ENCODE measurements at places on chromosomes 3 and 15.

- DNase-seq, result no peak
Measured at GRCh38 chr15:79282371-79283251, at the start of gene ANKRD34C. TSS of gene ANKRD34C (plus strand) at chr15:79282722. CDS start at chr15:79293285, 10,563 bp downstream.

DNA sequence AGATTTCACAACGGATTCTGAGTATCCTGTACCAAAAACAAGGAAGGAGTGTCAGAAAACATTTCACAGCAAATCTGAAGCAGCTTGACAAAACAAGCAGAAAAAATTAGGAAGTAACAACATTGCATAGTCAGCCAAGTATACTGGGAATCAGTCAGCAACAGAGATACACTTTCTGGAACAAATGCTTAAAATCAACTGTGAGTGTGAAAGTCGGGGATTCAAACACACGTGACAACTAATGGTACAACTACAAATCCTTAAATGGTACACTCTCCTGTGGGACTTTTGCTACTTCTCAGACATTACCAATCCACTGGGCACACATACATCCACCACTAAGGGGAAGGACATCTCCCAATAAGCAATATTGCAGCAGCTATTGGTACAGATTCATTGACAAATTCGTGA, 296.6 kb upstream of the MME start:
- DNase-seq, result no peak

GRCh38 chr3:126371096-126371705, 14.0 kb upstream of the KLF15 start:
- no peak for DNase-seq

GRCh38 chr3:38085943-38086324, 46.9 kb downstream of the DLEC1 start:
- no peak for DNase-seq

GRCh38 chr3:149235599-149236424, 14.2 kb upstream of the CP start:
- DNase-seq, result no peak

DNA sequence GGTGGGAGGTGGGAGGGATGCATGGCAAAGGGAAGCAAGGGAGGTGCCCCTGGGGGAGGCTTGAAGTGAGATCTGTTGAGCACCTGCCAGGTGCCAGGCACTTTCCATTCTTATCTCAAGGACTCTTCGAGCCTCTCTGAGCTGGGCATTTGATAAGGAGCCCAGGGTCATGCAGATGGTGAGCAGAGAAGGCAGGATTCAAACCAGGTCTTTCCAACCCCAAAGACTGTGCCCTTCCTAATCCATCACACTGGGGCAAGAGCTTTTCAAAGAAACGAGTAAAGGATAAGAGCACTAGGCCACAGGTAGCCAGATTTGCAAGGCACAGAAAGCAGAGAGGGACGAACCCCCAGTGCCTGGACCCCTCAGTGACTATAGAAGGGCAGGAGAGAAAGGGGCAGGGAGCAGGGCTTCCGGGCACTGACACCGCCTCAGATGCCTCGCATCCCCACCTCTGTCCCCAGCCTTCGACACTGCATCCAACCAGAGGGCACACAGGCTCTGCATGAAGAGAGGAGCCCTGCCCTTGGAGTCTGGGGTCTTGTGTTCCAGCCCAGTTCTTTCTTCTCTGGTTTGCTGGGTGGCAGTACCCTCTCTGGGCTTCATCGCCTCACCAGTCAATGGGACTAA, 21.0 kb downstream of the IGDCC4 start:
- no peak for DNase-seq

GRCh38 chr3:55790596-55791350, 303.7 kb upstream of the WNT5A start:
- no peak for DNase-seq

DNA sequence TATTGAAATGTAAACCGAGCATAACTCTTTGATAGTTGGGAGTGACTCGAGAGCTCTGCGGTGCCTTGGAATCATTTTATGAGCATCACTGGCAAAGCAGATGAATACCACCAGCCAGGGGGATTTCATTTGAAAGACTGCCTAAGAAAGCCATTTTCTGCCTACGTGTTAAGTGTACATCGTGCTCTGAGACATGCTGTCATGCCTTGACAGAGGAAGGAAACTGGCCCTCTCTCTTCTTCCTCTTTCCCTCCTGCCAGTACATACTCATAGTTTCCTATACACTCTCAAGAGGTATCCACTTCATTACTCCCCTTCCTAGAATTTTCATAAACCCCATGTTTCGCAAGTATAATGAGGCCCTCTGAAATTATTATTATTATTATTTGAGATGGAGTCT, 8.8 kb downstream of the BCL2A1 start:
- DNase-seq, result no peak

DNA sequence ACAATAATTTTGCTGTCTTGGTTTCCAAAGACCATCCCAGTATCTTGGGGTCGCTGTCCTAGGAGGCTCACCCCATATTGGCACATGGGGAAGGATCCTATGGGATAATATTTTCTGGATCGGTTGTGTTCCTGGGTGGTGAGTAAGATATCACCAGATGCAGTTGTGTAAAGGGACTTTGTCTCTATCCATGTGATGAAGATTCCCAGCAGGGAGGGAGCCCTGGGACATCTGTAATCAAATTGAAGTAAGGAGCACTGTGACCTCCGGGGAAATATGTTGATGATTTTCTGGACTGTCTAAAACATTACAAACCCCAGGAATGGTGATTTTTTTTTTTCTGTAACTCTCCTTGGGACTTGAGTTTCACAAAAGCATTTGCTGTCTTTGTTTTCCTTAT, 36.2 kb upstream of the LRTM1 start:
- DNase-seq, result no peak

- DNase-seq, result no peak
Measured at GRCh38 chr15:31343831-31344230, 17.2 kb downstream of the KLF13 start.

GRCh38 chr3:126316501-126316939, 40.7 kb downstream of the KLF15 start:
- no peak for DNase-seq

DNA sequence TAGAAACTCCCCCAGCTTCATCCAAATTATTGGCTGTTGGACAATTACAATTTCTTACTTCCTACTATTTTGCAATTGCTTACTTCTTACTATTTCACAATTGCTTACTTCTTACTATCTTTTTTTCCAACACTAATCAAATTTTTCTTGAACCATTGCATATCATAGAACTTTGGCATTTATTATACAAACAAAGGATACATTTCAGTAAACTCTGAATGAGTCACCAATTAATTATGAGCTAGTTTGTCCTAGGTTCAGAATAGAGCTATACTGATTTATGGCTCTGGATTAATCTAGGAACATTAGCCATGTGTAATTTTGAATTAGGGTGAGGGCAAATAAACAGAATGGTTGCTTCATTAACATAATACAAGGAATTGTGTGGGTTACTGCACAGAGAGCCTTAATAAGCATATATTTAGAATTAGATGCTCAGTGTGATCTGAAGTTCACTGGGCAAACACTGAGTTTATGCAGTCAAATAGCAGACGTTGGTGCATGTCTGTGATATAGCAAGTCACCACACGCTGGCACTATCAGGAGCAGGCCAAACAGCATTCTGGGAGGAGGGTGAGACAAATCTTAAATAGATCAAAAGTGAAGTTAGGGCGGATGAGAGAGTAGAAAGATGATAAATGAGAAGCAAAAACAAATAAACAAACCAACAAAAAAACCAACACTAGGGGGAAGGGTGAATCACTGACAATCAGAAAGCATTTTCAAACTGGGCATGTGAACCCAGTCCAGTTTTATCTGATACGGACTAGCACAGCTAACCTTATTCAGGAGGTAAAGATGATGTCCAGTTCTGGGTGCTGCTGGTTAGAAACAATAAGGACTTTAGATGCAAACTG, 21.5 kb downstream of the GABRR3 start:
- no peak for DNase-seq

GRCh38 chr3:64957408-64958198, 269.8 kb upstream of the ADAMTS9 start:
- DNase-seq, result no peak

GRCh38 chr3:116423945-116424344, 21.3 kb downstream of the LSAMP start:
- no peak for DNase-seq

GRCh38 chr15:88191812-88192165, 64.8 kb downstream of the NTRK3 start:
- DNase-seq, result no peak

DNA sequence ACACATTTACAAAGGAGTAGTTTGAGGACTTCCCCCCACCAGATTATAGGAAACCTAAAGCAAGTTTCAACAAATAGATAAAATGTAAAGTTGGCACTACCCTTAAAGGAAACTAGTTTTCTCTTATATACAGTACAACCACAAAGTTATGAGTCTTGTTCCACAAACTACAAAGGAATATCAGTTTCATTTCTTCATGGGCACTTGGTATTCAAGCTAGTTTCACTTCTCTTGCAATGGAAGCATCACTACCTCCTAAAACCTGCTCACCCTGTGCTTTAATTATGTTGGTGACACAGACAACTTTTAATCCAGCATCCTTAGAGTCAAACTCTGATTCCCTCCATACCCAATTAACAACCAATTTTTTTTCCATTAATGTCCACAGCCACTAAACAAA, 707.0 kb downstream of the ROBO2 start:
- no peak for DNase-seq

GRCh38 chr3:5754602-5755001, 567.1 kb downstream of the EDEM1 start:
- DNase-seq, result no peak

- DNase-seq, result peak; percentile 50
Measured at GRCh38 chr3:43503067-43503728, 118.6 kb downstream of the ANO10 start.

GRCh38 chr3:14431917-14432834, 29.8 kb downstream of the SLC6A6 start:
- DNase-seq, result peak; percentile 97

GRCh38 chr15:68617001-68617400, 38.2 kb downstream of the CORO2B start:
- DNase-seq, result no peak

- no peak for DNase-seq
Measured at GRCh38 chr3:117842086-117842485, 1132.5 kb downstream of the TUSC7 start.
